ENCODE measurements at places on chromosomes 1 and 21. TPM values are rescaled to one million over a fixed set of nuclear protein-coding genes. Genes with fewer than 3 reads are reported as not detected.

DNA sequence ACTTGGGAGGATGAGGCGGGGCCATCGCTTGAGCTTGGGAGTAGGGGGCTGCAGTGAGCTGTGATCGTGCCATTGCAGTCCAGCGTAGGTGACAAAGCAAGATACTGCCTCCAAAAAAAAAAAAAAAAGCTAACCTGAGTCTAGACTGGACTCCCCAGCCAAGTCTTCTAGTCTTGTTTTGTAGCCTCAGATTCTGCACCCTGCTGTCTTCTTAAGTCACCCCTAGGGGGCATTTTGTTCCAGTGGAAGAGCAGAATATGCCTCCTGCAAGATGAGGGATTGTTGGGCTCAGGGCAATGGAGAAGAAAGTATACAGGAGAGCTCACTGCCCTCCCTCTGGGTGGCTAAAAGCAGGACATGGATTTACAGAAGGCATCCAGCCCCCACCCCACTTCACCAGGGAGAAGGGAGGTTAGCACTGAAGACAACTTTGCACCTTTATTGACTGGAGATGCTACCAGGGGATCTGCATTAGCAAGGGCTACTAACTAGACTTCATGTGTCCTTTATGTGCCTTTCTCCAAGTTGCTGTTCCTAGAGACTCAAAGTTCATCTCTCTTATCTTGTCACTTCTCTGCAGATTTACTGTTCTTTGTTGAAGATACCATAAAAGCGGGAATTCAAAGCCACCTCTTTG is 15.3 kb upstream of the RNF187 start:
- DNase-seq: no peak

DNA sequence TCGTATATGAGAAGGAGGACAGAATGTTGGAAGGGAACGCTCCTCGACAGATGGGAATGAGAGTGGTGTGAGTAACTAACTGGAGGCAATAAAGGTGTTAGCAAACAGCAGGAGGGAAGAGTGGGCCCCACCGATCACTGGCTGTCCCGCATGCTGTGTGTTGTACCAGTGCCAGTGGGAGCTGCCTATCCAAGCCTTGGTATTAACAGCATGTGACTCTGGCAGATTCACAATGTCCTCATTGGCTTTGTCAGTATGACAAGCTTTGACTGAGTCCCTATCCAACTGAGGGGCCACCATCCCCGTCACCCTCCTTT is 188.3 kb downstream of the NRIP1 start:
- no peak for DNase-seq

DNA sequence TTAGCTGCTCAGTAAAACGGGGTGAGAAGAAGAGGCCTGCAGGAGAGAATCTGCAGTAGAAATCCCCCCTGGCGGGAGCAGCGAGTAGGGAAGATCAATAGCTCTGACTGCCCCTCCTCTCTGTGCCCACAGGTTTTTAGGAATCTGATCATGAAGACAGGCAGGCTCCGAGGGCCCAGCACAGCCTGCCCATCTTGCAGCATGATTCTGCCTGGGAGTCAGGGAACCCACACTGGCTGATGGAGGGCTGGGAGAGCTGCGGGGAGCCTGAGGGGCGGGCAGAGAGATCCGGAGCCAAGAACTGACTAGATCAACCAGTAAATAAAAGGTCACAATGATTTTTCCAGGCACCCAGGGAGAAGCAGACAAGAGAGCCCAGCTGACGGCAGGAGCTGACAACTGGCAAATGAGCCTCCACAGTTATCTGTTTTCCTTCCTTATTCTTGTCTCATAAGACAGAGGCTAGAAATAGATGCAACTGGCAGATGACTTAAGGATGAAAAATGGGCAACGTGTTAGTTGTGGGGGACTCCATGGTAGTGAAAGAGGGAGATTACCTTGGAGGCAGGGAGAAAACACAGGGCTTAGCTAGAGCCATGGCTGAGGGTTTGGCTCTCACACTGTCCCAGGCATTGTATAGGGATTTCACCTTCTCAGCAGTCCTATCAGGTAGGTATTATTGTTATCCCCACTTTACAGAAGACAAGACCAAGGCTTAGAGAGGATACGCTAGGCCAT is 116.2 kb downstream of the PLXNA2 start:
- no peak for DNase-seq

The VSIG8 gene
- polyA plus RNA-seq: 0.60 TPM

The HIVEP3 gene
- 4.9 TPM for polyA plus RNA-seq

- DNase-seq: no peak
Measured at GRCh38 chr1:165496501-165496900, 47.3 kb upstream of the LRRC52 start.

- no peak for DNase-seq
Measured at GRCh38 chr21:44530221-44530902, 9.6 kb downstream of the KRTAP10-1 start.
